GM03348 (cell line): ENCODE measurements at places on chromosomes 2 and 18.

GRCh38 chr2:202378001-202378400 is 1.9 kb downstream of the BMPR2 start:
- no peak for DNase-seq

DNA sequence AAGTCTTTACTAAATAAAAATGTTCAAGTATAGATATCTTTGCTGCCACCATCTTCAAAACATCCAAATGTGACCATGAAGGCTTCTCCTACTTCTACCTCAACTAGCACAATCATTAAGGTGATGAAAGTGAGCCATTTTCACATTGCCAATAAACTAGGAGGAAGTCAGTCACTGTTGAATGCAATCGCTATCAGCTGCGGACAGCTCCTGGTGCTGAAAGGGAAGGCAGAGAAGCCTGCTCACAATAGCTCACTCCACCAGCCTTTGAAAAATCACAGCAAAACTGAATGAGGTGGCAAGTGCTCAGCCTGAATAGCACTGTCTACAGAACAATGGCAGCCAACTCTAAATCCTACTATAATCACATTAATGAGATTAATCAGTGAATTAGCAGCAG is 2.2 kb downstream of the MYT1L start:
- DNase-seq, result no peak

DNA sequence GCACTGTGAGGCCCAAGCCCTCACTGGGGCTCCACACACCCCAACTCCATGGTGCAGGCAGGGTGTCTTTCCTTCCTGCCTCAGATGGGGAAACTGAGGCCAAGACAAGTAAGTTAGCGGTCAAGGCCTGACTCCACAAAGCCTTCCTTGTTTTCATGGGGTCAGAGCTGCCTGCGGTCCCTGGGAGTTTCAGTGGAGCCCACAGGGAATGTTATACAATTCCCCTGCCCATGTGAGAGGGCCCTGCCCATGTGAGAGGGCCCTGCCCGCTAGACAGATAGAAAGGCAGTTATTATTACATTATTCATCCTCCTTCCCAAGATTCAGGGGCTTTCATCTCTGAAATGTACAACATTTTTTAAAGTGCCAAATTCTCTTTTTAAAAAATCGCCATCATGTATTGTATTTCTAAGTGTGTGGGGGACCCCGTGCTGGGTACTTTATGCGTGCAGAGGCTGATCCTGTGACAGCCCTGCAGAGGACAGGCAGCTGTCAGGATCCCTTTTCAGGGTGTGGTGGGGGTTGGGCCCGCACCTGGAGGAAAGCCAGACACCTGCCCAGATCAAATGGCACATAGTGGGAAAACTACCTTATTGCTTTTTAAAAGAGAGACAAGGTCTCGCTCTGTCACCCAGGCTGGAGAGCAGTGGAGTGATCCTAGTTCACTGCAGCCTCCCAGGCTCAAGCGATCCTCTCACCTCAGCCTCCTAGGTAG is 23.4 kb downstream of the FBLN7 start:
- DNase-seq, result no peak

- DNase-seq, result no peak
Measured at GRCh38 chr2:179715871-179716270, 145.5 kb downstream of the ZNF385B start.

DNA sequence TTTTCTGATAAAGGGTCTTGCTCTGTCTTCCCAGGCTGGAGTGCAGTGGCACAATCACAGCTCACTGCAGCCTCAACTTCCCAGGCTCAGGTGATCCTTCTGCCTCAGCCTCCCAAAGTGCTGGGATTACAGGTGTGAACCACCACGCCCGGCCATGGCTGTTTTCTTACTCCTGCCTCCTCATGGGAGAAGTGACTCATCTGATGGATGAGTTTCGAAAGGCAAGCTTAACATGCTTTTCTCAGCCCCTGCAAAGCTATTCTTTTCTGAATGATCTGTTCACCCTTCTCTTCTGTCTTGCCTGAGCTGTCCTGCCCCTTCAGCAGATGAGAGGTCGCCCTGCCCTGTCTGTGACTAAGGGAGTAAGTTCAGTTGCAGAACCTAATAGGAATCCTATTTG is 929 bp upstream of the CREG2 start:
- DNase-seq, result peak; percentile 43

DNA sequence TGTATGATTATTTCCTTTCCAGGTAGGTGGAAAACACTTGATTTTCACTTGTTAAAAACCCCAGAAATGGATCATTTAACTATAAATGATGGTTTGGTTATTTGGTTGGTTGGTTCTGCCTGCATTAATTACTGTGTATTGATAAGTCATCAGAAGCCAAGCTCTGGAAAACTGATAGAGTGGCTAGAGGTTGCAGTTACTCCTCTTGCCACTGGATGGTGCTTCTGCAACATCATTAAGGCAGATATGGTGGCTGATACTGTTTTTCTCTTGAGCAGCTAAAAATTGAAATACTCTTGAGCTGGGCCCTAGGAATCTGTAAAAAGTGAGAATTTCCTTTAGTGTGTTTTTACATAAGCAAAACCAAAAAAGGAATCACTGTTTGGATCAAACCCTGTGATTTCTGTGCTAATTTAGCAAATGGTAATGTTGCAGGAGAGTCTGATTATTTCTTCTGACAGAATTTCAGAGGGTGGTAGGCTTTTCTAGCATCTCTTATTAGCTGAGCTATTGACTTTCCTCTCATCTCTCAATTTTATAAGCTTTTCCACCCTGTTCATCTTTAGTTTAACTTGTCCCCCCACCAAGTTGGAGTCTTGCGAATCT is 54.3 kb downstream of the RAB10 start:
- peak; percentile 65 for DNase-seq

DNA sequence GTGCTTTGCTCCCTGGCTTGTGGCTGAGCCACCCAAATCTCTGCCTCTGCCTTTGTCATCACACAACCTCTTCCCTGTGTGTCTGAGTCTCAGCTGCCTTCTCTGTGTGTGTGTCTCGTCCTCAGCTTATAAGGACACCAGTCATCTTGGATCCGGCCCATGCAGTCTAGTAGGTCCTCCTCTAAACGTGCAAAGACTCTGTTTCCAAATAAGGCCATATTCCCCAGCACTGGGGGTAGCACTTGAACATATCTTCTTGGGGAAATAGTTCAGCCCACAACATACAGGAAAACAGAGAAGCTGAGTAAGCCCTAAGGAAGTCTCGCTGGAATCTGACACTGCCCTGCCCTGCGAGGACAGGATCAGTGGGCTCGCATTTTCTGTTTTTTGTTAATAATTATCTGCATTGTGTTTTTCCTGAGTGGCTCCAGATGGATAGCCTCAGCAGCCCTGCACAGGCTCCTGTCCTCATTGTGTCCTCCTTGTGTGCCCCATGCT is 42.1 kb downstream of the MTCL1 start:
- DNase-seq, result peak; percentile 84

GRCh38 chr18:63832470-63832869 is 55.0 kb upstream of the SERPINB2 start:
- DNase-seq, result peak; percentile 52

GRCh38 chr2:112061299-112061698 is 6.2 kb downstream of the TMEM87B start:
- no peak for DNase-seq

DNA sequence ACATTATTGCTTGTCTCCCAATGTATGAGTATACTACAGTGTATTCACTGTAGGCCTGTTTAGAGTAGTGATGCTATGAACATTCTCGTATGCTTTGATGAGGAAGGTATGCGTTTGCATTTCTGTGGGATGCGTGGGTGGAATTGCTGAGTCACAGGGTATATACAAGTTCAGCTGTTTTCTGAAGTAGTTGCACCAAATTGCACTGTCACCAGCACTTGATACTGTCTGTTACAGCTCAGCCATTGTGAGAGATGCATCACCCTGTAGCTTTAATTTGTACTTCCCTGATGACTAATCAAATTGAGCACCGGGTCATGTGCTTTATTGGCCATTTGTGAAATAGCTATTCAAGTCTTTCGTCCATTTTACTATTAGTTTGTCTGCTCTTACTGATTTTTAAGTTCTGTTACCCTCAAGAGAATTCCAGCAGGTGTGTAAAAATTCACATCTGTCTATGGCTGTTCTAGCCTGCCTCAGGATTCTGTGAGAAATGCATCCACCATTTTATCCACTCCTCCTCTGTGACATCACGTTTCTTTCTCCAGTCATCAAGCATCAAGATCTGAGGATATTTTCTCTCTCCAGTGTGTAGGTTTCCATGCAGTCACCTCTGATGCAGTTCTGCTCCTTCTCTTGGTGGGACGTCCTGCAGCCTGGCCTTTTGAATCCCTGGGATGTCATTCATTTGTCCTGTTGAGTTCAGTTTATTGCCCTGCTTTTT is 72.5 kb downstream of the DGKD start:
- DNase-seq, result no peak

GRCh38 chr2:23901966-23902846 is 24.7 kb downstream of the ATAD2B start:
- peak; percentile 41 for DNase-seq

- DNase-seq, result peak; percentile 62
Measured at GRCh38 chr2:36352701-36353100, 2.9 kb upstream of the CRIM1 start.

- DNase-seq, result no peak
Measured at GRCh38 chr2:152278526-152278925, 56.4 kb upstream of the FMNL2 start.

GRCh38 chr2:39607538-39608262 is 58.0 kb upstream of the TMEM178A start:
- no peak for DNase-seq

DNA sequence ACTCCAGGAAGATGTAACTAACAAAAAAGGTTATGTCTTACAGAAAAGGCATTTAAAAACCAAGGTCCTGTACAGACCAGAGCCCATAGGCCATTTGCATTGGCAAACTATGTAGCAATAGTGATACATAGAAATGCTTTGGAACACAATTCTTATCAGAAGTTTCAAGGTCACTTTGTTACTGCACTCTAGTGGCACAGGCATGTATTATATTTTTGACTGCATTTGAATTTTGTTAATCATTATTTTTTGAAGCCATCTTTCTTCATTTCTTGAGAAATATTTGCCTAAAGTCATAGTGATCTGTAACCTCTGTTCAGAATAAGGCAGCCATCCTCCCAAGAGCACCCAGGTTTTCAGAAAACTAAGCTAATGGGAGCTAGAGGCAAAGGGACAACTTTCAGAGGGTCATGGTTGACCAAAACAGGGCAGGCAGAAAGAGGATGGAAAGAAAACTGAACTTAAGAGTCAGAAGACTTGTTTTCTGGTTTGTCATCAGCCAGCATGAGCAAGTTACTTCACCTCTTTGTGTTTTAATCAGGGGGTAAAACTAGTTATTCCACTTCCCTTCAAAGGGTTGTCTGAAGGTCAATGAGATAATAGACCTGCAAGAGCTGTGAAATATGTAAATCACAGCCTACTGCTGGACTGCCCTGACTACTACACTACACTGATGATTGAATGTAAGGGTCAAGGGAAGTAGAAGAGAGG is 41.5 kb downstream of the SLC38A11 start:
- peak; percentile 11 for DNase-seq

GRCh38 chr2:204505946-204506345 is 39.3 kb upstream of the PARD3B start:
- peak; percentile 80 for DNase-seq

GRCh38 chr2:168703926-168704325 is 98.5 kb upstream of the NOSTRIN start:
- no peak for DNase-seq
